Pons (tissue), 1 donor: ENCODE measurements at places on chromosomes 7 and 10.

GRCh38 chr10:4776234-4776638 is 49.8 kb upstream of the AKR1E2 start:
- no peak for DNase-seq

- no peak for DNase-seq
Measured at GRCh38 chr7:140537750-140538482, 58.6 kb upstream of the MKRN1 start.

DNA sequence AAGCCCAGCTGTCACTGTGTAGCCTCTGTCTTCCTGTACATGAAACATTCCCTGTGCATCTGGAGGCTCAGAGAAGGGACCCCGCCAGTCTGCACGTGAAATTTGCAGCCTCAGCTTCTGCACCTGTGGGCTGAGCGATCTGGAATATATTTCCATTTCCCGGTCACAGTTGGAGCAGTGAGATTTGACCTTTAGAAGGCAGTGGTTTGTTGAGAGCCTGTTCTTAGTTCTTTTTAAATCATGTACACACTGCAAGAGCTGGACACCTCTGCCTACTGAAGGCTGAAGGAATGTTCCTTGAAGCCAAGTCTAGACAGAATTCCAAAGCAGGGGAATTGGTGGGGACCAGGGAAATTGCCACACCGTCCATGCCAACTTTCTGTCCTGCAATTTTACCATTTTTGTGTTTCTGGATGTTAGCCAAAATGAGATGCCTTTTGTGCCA is 706.6 kb downstream of the INHBA start:
- no peak for DNase-seq

DNA sequence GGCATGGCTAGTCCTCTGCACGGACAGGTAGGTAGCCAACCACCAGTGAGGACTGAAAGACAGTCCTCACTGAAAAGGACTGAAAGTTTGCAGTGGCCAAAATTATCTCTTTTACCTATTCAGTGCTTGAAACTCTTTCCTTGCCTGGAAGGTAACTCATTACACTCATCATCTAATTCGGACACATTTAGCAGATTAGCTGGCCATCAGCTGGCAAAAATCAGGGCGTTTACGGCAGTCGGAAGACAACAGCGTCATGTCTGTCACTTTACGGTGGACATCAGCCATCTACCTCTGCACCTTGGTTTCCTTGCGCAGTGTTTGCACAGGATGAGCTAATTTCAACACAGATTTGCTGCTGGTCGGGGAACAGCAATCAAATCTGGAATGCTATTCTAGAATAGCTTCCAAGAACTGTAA is 740 bp downstream of the ANXA7 start:
- DNase-seq, result peak; percentile 41

- no peak for DNase-seq
Measured at GRCh38 chr10:116418389-116418788, 9.3 kb upstream of the PNLIPRP3 start.

GRCh38 chr7:16465469-16466361 is at the start of gene SOSTDC1:
TSS of gene SOSTDC1 (minus strand) at chr7:16465738. CDS start at chr7:16465668, 70 bp downstream.
- DNase-seq, result peak; percentile 13
